ENCODE measurements at places on chromosomes 6 and 20.

GRCh38 chr20:63627751-63628245 is 897 bp upstream of the GMEB2 start:
- no peak for DNase-seq

GRCh38 chr6:26028746-26029569 is 58.3 kb upstream of the HFE start:
- no peak for DNase-seq

DNA sequence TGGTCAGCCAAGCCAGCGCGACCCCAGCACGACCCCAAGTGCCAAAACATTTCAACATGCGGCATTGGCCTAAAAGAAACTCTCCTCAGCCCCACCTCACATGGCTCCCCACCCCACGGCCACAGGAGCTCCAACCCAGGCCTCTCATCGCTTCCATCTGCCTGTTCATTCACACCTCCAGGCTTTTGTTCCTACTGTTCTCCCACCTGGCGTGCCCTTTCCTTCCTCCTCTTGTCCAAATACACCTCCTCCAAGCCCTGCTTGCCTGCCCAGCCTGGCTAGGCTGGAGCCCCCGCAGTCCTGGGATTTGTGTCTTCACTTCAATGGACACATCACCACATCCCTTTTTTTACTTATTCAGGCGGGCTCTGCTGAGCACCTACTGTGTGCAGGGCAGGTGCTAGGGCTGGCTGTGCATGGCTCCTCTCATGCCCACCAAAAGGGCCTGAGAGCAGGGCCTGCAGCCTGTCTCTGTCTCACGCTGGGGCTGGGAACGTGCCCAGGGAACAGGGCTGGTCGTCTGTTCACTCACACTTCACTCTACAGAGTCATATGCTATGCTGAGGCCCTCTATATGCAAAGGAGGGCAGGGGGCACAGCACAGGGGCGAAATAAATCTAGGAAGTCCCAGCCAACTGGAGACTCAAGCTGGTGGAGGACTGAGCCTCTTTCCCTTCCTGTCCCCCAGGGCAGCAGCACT is 61.1 kb downstream of the GRM4 start:
- no peak for DNase-seq

DNA sequence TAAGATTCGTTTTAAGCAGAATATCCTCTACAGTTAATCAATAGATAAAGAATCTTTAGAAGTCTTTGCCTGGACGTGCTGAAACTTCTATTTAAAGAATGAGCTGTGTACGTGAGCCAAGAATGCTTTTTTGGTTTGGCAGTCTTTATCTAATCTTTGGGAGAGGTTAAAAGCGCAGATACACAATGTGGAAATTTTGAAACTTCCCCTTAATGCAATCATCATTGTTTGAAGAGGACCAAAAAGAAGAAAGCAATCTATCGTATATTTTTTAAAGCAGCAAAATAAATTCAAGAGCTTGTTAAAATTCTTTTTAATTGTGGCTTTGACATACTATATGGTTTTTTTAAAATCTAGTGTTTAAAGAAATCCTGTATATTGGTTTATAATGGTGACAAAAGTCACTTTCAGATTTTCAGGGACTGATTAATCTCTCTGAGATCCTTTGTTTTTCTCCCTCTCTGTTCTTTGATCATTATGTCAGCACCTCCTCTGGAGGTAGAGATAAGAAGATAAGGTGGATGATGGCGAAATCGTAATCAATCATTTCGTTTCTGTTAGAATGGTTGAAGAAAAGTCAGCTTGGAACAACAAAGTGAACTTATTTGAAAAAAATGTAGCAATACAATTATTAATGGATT is 92.1 kb upstream of the FAM184A start:
- no peak for DNase-seq

DNA sequence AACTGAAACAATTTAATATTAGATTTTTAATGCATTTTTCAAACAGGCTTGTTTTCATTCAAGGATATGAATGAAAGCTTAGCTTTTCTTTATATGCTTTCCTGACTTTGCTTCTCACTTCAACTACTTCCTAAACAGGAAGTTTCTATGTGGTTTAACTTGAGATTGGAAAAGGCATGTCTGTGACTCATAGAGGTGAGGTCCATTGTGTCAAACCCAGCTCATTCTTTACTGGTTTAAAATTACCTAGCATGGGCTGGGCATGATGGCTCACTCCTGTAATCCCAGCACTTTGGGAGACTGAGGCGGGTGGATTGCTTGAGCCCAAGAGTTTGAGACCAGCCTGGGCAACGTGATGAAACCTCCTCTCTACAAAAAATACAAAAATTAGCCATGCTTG is 34.4 kb downstream of the EFHC1 start:
- no peak for DNase-seq

- DNase-seq, result no peak
Measured at GRCh38 chr6:159788276-159788675, 1.1 kb downstream of the TCP1 start.

DNA sequence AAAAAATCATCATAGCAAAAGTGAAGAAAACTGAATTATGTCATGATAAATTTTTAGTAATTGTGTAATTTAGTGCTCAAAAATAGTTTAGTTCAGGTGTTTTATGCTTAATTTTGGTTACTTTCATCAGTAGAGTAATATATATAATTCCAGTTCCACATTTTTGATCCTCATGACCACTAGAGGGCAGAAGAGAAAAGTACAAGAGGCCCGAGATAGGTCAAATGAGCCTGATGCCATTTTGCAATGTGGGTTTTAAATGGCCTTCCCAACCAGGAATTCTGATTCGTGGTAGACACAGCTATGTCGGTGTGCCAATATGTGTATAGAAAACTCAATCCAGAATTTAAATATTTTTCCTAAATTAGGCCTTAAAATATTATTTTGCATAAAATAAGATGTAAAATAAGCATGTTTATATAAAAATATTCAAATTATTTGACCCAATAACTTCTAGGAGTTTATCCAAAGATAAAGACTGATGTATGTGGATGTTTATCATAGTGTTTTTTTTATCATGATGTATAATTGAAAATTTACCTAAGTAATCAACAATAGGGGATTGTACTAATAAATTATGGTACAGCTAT is 159.7 kb upstream of the RPS6KA2 start:
- peak; percentile 14 for DNase-seq

DNA sequence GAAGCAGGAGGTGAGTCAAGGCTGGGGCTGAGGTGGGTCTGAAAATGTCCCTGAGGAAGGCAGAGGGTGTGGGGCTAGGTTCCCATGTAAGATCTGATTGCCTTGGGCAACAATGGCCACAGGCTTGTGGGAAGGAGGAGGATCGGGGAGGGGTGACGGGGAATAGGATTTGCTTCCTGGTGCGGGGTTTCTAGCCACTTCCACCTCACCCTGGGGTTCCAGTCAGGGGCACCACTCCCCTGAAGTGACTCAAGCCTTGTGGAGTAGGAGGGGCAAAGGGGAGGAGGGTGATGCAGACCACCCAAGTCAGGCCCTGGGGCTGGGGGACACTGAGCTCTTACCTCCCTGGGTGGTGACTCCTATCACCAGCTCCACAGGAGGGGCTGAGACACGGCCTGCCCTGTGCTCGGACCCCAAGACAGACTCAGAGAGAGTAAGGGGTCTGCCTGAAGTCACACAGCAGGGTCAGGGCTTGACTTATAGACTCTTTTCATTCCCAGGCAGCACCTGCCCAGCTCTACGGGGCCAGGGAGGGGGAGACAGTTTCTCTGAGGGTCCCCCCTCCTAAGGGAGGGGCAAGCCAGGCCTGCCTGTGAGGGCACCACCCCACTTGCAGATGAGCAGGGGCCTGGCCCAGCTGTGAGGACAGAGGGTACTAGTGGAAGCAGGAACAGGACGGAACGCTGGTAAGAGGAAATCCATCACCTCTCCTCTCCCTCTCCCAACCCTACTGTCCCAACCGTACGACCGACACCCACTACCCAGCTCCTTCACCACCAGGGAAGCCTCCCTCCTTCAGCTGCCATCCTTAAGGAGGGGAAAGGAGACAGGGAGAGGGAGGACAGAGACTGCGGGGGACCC is 12.4 kb upstream of the SPDEF start:
- no peak for DNase-seq

GRCh38 chr6:39415482-39415881 is 93.0 kb upstream of the KCNK16 start:
- DNase-seq, result no peak

- no peak for DNase-seq
Measured at GRCh38 chr6:159116343-159116742, 52.9 kb upstream of the FNDC1 start.

DNA sequence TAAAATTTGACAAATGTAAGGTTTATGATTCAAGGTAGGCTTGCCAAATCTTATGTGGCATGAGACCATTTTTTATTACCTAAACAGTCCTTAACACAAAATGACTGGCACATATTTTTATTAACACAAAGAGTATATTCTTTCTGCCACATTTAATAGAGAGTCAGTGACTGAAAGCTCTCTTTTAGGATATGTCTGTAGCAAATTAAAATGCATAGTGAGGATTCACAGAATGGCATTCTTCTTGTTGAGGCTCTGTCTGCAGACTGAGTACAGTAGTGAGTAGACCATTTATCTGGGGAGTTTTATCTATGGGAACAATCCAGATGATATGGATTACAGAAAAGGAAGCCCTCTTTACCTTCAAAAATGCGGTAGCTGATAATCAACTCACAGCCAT is 56.5 kb downstream of the HAO1 start:
- no peak for DNase-seq

DNA sequence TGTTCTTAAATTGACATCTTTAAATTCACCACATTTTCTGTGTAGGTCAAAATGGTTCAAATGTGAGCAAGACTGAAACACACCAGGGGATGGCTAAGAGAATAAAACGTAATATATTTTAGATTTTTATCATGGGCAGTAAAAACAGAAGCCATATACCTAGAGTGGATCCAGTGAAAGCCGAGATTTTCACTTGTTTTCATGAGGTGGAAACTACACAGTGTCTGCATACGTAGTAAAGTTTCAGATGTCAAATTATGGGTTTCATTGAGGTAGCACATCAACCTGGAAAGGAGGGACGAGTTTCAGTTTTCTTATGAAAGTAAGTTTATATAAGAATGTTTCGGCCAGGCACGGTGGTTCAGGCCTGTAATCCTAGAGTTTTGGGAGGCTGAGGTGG is 25.9 kb downstream of the METTL24 start:
- no peak for DNase-seq

DNA sequence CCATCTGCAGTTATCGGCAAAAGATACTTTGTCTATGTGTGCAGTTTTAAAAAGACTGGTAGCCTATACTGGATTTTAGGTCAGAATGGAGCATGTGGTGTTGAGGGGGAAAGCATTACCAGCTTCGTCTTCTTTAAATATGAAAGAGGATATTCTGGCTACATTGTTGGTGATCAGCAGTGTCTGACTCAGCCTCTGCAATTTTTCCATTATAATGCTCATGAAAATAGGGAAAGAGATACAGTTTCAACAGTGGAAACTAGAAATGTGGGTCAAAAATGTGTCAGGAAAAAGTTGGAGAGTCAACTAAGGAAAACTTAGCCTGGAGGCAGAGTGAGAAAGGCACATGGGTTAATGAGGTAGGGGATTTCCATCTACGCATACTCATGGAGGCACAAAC is 45.2 kb downstream of the HDGFL1 start:
- no peak for DNase-seq

DNA sequence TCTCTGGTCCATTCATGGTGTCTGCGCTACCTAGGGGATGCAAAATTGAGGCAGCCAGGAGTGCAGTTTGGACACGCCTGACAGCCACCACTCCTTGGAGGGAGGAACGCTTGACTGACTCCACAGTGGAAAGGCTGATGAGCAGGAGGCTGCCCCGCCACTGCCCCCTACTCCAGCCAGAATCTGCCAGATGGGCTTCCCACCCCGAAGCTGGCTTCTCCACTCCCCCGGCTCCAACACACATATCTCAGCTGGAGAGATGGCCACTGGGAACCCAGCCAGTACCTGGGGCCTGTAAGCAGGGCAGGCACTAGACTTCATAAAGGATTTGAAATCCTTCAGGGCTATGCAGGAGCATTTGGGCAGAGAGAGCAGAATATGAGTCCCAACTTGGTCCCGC is 51.4 kb upstream of the BLCAP start:
- DNase-seq, result no peak

- DNase-seq, result no peak
Measured at GRCh38 chr6:167722634-167723309, 103.9 kb upstream of the AFDN start.

DNA sequence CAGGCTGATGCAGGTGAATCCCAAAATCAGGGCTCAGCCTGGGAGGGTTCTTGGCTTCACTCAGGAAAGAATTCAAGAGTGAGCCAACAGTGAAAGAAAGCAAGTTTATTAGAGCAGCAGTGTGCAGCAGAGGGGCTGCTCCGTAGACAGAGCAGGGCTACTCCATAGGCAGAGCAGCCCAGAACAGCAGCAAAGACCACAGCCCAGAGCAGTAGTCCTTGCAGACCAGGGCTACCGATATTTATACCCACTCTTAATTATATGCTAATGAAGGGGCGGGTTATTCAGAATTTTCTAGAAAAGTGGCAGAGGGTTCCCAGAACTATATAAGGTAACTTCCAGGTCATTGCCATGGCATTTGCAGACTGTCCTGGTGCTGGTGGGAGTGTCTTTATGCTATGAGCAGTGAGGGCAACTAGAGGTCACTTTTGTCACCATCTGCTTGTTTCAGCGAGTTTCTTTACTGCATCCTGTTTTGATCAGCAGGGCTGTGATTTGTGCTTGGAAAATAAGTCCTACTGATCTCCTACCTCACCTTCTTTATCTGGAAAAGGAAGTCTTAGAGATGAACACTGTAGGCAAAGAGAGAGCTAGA is 39.8 kb upstream of the PTPN1 start:
- DNase-seq, result no peak

DNA sequence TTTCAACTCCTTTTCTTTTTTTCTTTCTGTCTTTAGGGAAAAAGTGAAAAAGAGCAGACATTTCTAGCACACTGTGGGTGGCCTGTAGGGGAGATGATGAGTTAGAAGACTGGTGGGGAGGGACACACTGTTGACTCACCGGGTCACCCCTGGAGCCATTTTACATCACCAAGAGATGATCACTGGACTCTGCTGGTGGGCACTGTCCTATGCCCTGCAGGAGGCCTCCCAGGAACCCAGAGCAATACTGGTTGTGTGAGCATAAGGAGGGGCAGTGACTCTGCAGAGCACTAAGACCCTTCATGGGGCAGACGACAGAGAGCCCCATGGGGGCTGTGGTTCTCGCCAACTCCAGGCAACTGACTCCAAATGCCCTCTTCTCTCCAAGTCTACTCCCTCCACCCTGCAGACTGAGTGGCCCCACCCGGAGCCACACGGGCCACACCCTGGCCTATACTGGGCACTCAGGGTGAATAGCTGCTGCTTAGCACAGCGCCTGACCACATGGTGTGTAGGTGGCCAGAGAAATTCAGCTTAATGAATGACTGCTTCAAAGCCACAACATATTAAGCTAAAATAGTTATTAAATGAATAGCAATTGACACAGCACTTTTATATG is 177.5 kb downstream of the CDC5L start:
- no peak for DNase-seq

All from activated CD4-positive, CD25-positive, alpha-beta regulatory T cell treated with anti-CD3 and anti-CD28 coated beads, Interleukin-2, amount 50 U/mL, for 16 hours (primary cell).